ENCODE measurements at places on chromosomes 1 and 21. TPM values are rescaled to one million over a fixed set of nuclear protein-coding genes. Genes with fewer than 3 reads are reported as not detected.

Gene LCA5L
- total RNA-seq = not detected

Gene MYOG
- total RNA-seq = not detected

Gene ERRFI1
- total RNA-seq = 3.2 TPM

Gene TMEM51
- total RNA-seq = not detected

Gene MROH9
- total RNA-seq = not detected

Gene C1orf53
- 1.3 TPM for total RNA-seq

Gene CTH
- 13.7 TPM for total RNA-seq

Gene CASP9
- 19.5 TPM for total RNA-seq

Gene GABRD
- total RNA-seq = 0.26 TPM

- no peak for DNase-seq
These were observed 3.0 kb downstream of the SWT1 start for GRCh38 chr1:185159966-185160365.

- no peak for DNase-seq
These were observed 214.8 kb downstream of the RERE start for GRCh38 chr1:8602471-8603219.

GRCh38 chr21:44897326-44898010 is 23.2 kb downstream of the ITGB2 start:
- DNase-seq = no peak

DNA sequence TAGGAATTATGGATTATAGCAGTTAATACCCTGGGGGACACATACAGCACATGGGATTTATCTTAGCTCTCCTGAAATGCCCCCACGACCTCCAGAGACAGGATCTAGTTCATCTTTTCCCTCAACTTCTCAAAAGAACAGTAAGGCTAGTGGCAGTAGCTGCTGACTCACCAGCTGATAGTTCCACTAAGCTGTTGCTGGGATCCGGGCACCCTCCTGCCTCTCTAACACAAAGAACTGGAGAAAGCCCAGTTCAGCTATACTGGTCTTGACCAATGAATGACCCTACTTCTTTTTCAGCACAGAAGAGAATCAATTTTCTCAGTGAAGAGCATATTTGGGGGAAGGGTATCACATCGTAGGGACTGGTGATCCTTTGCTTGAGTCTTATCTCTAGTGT is 84.1 kb downstream of the PGBD5 start:
- DNase-seq = no peak

GRCh38 chr1:19435181-19435580 is 50.2 kb downstream of the CAPZB start:
- no peak for DNase-seq

DNA sequence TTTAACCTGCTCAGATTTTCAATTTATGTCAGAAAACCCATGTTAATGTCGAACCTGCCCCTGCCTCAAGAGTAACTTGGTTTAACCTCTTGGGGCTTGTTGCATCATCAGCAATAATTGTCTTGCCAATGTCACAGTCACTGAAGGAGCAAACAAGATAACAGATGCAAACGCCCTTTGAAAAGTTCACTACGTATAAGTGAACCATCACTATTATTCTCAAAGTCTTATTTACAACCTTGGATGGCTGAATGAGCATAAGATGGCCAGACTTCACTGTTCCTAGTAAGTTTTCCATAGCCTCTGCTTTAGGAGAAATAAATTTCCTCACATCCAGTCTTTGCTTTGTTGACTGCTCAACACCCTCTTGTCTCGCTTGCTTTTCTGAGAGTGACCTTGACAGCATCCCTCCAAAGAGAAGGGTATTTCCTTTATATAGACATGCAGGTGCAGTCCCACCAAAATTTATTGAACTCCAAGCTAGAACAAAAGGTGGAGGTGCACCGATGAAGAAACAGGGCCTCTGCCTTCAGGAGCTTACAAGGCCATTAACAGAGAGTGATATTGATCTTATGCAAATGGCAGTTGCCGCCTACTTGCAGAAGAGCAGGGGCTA is 749 bp upstream of the LRIG2 start:
- no peak for DNase-seq

Data from activated T-helper 1 cell treated with anti-CD3 and anti-CD28 coated beads, Interleukin-12 subunit alpha, Interleukin-12 subunit beta, Interleukin-2, Interleukin-4 antibody, amounts not matched to agents 30 ng/mL and 10 ng/mL and 1 ng/mL, durations not matched to agents 14 hours and 24 hours and 36 hours (primary cell).